Breast epithelium (tissue), 4 donors: ENCODE measurements at places on chromosomes 3 and 15. TPM values are rescaled to one million over a fixed set of nuclear protein-coding genes. Genes with fewer than 3 reads are reported as not detected.

DNA sequence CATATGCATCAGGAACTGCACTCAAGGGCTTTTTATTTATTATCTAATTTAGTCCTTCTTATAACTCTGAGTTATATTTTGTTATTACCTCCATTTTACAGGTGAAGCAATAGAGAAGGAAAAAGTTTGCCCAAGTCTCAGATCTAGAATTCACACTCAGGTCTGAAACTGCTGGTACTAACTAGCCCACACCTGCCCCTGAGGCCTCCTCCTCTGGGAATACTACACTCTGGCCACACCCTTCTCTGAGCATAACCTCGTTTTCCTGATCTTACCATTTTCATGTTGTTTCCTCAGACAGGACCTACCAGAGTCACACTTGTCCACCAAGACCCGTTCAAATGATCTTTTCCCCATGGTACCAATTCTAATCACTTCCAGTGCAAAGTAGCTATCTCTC is 94.1 kb upstream of the CHRM5 start:
- no peak for DNase-seq

CCR8 gene
- total RNA-seq = not detected

- DNase-seq = no peak
Measured at GRCh38 chr3:119395923-119396358, 67.5 kb downstream of the TMEM39A start.

PATL2 gene
- total RNA-seq = 2.2 TPM

DNA sequence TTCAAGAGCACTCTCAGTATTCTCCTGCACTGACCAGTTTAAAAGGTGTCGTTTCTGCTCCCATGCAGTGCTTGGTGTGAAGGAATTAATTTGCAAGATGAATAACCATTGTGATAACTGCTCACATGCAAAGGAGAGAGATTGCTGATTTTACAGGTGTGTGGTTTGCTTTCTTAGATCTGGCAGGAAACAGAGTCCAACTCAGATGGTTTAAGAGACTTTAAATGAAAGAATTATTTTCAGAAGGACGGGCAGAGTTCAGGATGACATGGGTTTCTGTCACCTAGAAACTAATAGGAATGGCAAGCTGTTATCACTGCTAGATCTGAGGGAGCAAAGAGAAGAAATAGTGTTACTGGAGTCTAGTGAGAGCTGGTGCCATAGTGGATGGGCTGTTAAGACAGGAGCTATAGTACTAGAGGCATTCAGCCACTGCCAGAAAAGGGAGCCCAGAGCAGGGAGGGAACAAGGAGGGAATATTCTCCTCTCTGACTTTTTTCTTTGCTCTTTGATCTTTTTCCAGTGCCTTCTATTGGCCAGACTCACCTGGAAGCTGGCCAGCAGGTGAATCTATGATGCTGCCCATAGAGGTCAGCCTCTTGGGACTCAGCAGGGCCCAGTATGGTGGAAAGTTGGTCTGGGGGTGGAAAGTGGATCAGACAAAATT is 14.9 kb downstream of the ATXN7 start:
- DNase-seq = no peak

DNA sequence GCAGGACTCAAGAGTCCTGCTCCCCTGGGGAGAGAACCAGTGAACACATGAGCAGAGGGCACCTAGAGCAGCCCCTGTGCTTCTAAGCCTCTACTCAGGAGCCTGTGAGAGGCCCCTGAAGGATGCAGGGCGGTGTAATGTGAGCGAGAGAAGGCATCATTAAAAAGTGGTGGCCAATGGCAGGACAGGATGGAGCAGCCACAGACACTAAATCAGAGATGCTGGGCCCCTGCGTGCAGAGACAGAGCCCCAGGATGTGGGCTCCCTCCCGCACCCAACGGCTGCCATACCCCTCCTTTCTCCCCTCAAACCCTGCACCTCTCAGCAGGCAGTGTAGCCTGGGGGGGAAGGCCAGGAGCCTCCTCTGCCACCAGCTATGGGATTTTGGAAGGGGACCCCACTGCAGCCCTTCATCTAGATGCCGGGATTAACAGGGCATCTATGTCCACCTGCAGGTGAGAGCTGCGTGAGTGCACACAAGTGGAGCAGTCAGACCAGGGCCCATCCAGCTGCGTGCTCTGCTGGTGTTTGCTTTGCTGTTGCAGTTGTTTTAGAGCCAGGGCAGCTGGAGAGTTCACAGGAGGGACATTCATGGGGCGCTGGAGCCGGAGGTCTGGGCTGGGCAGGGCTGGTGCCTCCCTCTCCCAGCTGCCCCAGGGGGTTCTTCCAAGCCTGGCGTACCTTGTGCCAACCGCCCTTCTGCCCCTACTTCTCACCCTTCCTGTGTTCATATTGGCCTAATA is 5.1 kb upstream of the IQSEC1 start:
- no peak for DNase-seq

MTFMT gene
- total RNA-seq = 28.4 TPM

DNA sequence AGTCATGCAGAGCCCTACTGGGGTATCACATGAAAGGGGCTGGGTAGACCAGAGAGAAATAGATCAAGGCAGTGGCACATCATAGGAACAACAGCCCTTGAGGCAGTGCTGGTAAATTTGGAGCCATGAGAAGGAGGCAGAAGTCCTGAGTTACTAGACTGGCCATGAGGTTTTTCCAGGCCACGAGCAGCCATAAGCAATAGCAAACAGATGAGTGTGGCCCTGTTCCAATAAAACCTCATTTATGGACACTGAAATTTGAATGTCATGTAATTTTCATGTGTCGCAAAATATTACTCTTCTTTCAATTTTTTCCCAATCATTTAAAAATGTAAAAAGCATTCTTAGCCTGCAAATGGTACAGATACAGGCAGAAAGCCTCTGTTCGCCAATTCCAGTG is 28.1 kb upstream of the LRRN1 start:
- no peak for DNase-seq

DNA sequence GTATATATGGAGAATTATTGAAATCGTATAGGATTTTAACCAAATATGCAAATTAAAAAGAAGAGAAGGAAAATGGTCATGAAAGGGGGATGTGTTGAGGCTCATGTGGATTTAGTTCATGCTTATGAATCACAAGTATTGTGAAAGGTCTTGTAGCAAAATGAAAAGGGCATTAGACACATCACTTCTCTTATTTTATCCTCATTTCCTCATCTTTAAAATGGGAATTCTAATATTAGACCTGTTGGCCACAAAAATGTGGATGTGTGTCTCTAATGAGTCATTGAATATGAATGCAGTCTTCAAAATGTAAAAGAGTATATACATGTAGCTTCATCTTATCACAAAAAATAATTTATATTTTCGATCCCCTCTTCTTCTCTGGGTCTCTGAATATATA is 14.9 kb upstream of the ALCAM start:
- DNase-seq = no peak

CNTN3 gene
- total RNA-seq = 3.6 TPM

CYP8B1 gene
- total RNA-seq = not detected

- no peak for DNase-seq
Measured at GRCh38 chr15:101733545-101733944, 9.3 kb upstream of the TARS3 start.

DNA sequence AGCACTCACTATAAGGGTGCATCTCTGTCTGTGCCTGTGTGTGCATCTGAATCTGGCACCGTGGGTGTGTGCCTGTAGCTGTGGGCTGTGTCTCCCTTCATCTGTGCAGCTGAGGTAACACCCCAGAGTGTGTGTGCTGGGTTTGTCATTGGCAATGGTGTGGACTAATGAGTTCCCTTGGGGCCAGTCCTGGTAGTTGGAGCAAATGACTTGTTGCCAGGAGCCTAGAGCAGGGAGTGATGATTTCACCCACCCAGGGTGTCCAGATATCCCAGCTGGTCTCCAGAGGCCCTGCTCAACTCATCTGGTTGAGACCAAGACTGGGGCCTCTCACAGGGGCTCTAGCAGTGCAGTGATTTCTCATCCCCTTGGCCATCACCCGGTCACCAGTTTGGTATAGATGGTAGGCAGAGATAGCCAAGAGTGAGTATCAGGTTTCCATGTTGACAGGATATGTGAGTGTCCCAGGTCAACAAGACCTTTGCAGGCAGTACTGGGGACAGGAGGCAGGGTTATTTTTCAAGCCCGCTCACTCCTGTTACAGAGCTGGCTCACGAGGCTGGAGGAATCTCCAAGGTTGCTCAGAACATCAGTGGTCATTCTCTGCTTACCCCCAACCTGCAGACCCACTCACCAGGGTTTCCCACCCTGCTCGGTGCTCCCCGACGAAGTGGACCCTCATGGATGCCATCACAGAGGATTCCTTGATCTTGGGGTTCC is 4.1 kb upstream of the HDAC11 start:
- DNase-seq = no peak

DNA sequence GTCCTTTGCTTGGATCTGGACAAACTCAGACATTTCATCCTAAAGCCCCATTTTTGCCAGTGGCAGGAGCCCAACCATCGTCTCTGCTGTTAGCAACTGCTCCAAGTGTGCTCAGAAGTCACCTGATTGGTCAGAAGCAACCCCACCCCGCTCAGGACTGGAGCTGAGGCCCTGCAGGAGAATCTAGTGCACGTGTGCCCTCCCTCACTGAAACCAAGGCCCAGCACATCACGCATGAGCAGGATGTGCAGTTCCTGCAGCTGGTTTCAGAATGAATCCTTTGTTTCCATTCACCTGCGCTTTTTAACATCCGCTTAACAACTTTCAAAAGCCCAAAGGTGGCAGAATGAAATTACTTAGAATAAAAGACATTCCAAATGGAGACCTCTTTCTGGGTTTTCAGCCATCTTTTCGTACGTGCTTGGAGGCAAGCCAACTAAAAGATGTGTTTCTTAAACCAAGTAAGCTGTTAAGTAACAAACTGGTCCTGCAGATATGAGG is 81.2 kb downstream of the SRGAP3 start:
- DNase-seq = no peak

GRCh38 chr15:38389924-38390542 is 63.9 kb upstream of the FAM98B start:
- peak; percentile 55 for DNase-seq

GRCh38 chr3:157100096-157100477 is 59.9 kb downstream of the CCNL1 start:
- no peak for DNase-seq

DNA sequence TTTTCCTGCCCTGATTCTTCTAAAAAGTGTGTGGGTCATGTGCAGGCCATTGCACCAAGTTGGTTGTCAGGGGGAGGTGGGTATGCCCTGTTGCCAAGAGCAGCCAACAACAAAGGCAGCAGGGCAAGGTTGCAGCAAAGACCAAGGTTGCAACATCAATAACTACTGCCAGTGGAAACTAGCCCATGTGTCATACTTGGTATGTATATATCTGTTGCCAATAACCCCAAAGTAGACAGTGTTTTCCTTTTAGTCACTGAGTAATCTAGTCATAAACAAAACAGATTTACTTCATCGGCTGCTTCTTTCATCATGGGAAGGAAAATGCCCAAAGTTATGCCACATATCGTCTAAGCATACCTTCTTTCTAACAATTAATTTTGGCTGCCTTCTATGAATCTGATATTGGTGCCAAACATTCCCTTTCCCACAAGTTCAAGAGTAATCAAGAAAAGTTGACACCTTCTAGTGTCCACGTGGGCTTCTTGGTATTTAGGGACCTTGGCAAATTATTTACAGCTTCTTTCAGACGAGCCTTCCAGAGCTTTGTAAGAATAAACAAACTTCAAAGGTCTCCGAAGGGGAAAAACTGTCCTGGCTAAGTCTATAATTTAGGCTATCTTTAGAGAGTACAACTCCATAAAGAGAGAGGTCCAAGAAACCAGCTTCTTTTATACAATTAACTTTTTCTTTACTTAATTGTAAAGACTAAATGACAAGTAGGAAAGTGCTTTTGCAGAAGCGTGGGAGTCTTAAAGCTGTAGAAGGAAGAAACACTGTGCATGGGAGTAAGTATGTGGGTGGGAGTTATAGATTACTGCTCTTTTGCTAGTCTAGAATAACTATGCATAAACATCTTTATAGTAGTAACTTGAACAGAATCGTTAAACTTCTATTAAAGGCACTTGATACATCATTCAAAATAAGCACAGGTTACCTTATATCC is 10.0 kb upstream of the MBNL1 start:
- DNase-seq = no peak

GRCh38 chr15:29037997-29038705 is 152.4 kb downstream of the APBA2 start:
- no peak for DNase-seq

DNA sequence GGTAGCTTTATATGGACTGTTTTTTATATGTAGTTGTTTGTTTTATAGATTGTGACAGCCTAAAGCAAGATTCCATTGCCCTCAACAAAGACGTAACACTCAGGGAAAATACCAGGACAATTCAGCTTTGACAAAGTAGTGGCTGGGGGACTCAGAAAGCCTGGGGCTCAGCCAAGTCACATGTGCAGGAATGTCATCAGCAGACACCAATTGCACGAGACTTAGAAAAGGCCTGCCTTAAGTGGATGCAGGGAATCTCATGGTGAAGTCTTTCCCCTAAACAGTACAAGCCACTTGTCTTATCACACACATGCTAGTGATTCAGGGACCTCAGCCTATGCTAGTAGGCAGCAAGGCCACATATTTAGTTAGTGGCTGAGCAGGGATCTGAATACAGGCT is 381.8 kb upstream of the THBS1 start:
- no peak for DNase-seq

- no peak for DNase-seq
Measured at GRCh38 chr3:186097663-186098451, 11.0 kb downstream of the ETV5 start.

NOX5 gene
- 2.6 TPM for total RNA-seq

FBLN2 gene
- 663 TPM for total RNA-seq
